H54 (cell line): ENCODE measurements at places on chromosomes 4 and X.

GRCh38 chr4:139774759-139775487 is 109.3 kb downstream of the MGST2 start:
- DNase-seq, result no peak

- DNase-seq, result no peak
Measured at GRCh38 chr4:8539661-8540060, 40.5 kb upstream of the GPR78 start.

- no peak for DNase-seq
Measured at GRCh38 chr4:170256807-170257206, 167.1 kb upstream of the AADAT start.

- no peak for DNase-seq
Measured at GRCh38 chr4:89837993-89838390, 1.0 kb upstream of the SNCA start.
